ENCODE measurements at places on chromosomes 2 and 18. TPM values are rescaled to one million over a fixed set of nuclear protein-coding genes. Genes with fewer than 3 reads are reported as not detected.

The REEP1 gene
- 1.1 TPM for total RNA-seq

The KLF11 gene
- total RNA-seq: 3.6 TPM

The EPAS1 gene
- 101 TPM for total RNA-seq

The OTOS gene
- not detected for total RNA-seq

The TRIM43 gene
- total RNA-seq: 0.09 TPM

The REG3A gene
- not detected for total RNA-seq

The CLEC4F gene
- not detected for total RNA-seq

The PDCL3 gene
- 38.0 TPM for total RNA-seq

All from A549 treated with AZD2906 at 1 μM for 4 hours (cell line).